Amniotic epithelial cell (primary cell): ENCODE measurements at places on chromosomes 11 and 22.
A peak's percentile ranks its signal among the peaks of the same experiment; 100 is the strongest.

- no peak for DNase-seq
Observed at GRCh38 chr11:2363577-2364370, 13.3 kb upstream of the CD81 start.

GRCh38 chr11:120025606-120026335, 112.1 kb downstream of the TRIM29 start:
- no peak for DNase-seq

- no peak for DNase-seq
Observed at GRCh38 chr11:125429807-125430678, 66.0 kb downstream of the FEZ1 start.

GRCh38 chr22:31919730-31920129, 24.6 kb upstream of the YWHAH start:
- DNase-seq, result no peak

GRCh38 chr22:21807544-21808529, 59.6 kb downstream of the MAPK1 start:
- peak; percentile 16 for DNase-seq

- peak; percentile 64 for DNase-seq
Observed at GRCh38 chr11:33065445-33066178, 26.2 kb downstream of the TCP11L1 start.

DNA sequence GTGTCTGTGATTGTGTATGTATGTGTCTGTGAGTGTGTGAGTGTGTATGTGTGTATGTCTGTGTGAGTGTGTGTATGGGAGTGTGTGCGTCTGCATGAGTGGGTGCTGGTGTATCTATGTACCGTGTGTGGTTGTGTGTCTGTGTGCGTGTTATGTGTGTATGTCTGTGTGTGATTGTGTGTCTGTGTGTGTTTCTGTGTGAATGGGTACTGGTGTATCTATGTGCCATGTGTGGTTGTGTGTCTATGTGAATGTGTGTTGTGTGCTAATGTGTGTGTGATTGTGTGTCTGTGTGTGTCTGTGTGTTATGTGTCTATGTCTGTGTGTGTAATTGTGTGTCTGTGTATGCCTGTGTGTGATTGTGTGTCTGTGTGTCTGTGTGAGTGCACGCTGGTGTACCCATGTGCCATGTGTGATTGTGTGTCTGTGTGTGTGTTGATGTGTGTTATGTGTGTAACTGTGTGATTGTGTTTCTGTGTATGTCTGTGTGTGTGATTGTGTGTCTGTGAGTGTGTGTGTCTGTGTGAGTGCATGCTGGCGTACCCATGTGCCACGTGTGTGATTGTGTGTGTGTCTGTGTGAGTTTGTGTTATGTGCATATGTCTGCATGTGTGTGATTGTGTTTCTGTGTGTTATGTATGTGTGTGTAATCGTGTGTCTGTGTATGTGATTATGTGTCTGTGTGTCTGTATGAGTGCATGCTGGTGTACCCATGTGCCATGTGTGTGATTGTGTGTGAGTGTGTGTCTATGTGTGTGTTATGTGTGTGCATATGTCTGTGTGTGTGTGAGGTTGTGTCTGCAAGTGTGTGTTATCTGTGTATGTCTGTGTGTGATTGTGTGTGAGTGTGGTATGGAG, 6.8 kb upstream of the CACNA1I start:
- no peak for DNase-seq

GRCh38 chr11:47955061-47955755, 25.2 kb upstream of the PTPRJ start:
- no peak for DNase-seq

GRCh38 chr11:21614961-21615360, 577.9 kb upstream of the ANO5 start:
- DNase-seq, result no peak

GRCh38 chr11:75293903-75294302, 53.3 kb downstream of the TPBGL start:
- DNase-seq, result no peak

DNA sequence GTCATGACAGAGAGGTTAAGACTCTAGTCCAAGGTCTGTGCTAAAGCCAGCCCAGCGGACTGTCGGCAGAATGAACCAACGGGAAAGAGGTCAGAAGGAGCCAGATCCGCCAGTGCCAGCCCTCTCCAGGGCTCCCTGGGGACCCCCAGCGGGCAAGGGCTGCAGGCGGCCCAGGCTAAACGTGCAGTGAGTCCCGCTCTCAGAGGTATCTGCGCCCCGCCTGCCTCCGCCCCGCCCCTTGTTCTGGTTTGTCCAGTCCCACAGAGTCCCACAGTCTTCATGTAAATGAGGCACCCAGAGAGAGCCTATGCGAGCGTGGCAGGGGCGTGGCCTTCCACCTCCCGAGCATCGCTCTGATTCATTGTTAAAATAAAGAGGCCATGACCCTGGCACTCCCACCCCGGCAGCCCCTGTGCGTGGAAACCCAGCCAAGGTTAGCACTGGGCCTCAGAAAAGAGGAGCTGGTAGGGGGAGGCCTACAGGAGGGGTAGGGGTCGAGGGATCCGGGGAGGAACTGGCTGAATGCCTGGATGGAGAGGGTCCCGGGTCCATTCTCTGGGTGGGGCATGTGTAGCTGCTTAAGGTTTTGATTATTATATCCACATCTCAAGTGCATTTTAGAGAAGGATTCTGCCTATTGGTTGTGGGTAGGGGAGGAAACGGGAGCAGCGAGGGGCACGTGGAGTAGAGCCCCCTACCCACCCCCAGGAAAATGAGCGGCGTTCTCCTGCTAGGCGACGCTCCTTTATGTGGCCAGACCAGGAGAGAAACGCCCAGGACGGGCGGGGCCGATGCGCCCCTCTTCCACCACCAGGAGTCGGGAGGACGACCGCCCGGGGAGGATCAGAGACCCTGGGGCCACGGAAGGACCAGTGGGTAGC, at the start of gene TRIOBP:
Gene TRIOBP (plus strand): TSS at position 392 of the 881 bp plus-strand sequence. CDS start 4,318 bp downstream, outside the sequence.
- peak; percentile 91 for DNase-seq

DNA sequence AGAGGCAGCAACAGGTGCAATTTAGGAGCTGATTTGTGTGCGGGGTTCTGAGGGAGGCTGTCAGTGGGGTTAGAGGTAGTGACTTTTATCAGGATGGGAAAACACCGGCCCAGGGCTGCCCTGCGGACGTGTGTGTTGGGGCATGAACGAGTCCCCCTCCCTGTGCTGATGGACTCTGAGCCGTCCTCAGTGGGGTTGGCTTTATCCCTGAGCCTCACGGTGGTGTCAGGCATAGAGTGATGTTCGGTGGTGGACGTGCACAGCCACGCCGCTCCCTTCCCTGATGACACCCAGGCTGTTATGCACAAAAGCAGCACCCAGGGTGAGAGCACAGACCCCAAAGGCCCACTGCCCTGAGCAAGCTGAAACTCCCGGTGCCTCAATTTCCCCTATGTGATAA, 809.1 kb downstream of the BRD1 start:
- DNase-seq, result no peak

DNA sequence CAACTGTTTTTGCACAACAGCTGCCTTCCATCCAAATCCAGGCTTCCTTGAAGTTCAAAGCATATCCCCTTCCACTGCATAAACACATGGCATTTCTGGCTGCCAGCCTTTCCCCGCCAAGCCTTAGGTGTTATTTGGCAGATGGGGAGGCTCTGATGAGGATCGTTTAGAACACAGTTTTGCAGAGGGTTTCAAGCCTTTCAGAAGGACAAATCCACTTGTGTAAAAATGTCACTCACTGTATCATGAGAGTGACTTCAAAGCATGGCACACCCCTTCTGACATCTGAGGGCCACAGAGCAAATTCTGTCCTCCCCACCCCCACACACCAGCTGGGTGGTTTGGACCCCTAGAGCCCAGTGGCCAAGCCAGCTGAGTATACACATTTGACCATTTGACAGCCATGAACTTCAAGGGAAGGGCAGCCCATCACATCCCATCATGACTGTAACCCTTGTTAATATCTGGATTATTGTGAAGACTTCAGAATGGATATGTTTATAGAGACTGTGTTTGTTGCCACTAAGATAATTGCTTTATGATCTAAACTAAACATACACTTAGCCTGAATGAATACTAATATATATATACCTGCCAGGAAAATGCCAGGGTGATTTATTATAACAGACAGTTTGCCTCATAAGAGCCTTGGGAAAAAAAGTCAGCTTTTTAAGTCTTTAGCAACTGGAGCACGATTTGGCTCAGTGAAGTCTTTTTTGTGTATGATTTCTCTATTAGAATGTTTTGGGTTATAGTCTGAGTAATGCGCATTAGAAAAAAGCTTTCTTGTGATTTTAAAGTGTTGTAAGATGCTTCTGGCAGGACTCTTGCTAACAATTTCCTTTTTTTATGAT, 31.9 kb downstream of the FBLN1 start:
- peak; percentile 66 for DNase-seq

GRCh38 chr22:35995772-35996171, 32.9 kb downstream of the RBFOX2 start:
- peak; percentile 95 for DNase-seq

- DNase-seq, result peak; percentile 25
Observed at GRCh38 chr11:68950270-68950669, 30.5 kb downstream of the MRGPRD start.

DNA sequence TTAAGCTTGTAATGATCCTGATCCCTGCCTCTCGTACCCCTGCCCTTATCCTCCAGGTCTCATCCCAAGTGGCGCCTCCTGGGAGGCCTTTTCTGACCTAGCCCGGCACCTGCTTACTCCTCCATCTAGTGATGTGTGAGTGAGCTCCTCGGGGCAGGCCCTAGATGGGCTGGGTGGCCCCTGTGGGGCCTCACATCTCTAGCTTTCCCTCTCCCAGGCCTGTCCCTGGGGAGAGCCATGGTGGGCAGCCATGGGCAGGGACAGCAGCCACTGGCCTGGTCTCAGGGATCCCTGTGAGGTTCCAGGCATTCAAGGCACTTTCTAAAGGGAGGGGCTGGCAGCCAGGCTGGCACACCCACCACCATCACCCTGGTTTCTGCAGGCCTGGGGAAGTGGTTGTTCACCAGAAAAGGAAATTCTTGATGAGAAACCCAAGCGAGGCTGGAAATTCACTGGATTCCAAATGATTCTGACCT, 27.9 kb downstream of the GNAZ start:
- no peak for DNase-seq

DNA sequence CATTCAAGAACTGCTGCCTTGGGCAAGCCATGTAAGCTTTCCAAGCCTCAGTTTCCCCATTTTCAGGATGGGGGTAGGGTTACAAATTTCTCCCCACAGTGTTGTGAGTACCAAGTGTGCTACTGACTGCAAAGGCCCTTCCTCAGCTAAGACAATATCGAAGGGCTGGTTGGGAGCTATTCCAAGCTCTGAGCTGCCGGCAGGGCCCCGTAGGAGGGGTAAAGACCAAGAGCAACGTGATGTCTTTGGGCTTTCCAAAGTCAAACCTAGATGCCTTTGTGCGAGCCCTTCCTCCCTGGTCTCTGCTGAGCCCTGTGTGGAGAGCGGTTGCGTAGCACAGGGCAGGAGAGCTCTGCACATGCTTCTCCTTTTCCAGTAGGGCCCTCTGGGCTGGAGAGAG, 29.3 kb downstream of the PKNOX2 start:
- DNase-seq, result no peak

GRCh38 chr11:34798985-34799384, 117.2 kb downstream of the APIP start:
- no peak for DNase-seq

GRCh38 chr11:103545551-103545950, 436.3 kb downstream of the DYNC2H1 start:
- no peak for DNase-seq

DNA sequence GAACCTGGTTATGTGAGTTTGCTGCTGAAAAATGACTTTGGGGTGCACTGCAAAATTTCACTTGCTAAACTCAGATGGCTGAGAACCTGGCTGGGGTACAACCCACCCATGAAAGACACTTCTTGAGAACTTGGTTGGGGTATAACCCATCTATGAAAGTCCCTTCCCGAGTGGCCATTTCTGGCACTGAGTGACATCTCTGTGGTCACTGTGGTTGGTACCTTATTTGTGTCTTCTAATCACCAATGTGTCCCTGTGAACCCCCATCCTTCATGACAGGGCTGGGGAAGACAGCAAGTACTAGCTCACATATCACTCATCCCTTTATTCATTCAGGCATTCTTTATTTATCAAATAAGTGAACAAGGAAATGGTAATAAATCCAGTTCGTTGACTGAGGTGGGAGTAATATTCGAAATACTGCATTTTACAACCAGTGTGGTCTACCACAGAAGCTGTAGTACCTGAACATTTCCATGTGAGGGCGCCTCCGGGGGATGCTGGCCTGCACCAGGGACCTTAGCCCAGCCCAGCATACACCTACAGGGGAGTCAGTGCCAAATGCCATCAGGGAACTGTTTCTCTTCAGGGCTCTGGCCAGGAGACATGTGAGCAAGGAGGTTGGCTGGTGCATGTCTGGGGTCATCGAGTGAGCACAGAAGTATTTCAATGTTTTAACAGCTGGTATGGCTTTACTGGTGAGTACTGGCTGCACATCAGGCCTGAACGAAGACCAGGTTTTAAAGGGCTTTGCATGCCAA, 122.1 kb downstream of the CSNK2A3 start:
- DNase-seq, result no peak

GRCh38 chr11:131546218-131546895, 175.9 kb downstream of the NTM start:
- DNase-seq, result no peak

DNA sequence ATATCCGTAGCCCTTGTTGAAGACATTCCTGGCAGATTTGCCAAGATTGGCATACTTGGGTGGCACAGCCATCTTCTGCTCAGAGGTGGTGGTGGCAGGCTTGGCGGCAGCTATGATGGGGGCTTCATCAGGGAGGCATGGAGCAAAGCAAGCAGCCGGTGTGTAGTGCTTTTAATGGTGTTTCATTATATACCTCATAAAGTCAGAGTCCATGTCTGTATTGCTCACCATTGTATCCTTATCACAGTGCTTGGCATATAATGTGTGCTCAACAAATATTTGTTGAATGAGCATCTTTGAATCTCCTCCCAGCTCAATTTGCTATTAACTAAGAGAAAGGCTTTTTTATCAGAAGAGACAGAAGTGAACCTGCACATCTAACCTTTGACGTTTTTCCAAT, 7.8 kb upstream of the DNHD1 start:
- no peak for DNase-seq

- DNase-seq, result no peak
Observed at GRCh38 chr11:24734742-24735237, 237.9 kb downstream of the LUZP2 start.

- DNase-seq, result no peak
Observed at GRCh38 chr11:106974831-106975230, 43.4 kb downstream of the GUCY1A2 start.

DNA sequence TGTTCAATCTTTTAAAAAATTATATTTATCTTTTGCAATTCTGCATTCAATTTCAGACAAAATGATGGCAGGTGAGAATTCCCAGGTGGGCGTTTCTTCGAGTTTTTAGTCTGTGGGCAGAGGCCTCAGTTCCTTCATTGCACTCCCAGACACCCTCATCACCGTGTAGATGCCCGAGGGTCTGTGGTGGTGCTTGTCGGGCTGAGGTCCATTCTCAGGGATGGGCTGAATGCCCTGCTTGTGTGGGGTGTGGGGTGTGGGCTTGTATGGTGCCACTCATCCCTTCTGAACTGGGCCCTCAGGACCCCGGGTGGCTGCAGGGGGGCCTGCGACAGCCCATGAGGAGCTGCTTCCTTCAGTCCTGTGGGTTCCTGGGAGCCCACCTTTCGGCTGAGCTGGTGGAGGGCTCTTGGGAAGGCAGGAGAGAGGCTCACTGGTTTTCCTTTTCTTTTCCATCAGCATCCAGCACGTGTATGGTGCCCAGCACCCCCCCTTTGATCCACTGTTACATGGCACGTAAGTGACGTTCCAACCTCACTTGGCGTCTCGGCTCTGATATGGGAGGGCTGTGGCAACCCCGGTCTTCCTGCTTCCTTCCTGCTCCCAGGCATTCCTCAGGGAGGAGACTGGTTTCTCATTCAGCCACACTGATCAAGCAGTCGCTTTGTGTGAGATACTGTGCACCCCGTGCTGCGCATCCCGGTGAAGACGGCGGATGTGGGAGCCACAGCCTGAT, 29.8 kb downstream of the TBC1D22A start:
- no peak for DNase-seq

GRCh38 chr11:118620529-118621070, 13.2 kb downstream of the PHLDB1 start:
- peak; percentile 54 for DNase-seq
